Mesothelial cell of epicardium (in vitro differentiated cells): ENCODE measurements at places on chromosomes 11 and 22. TPM values are rescaled to one million over a fixed set of nuclear protein-coding genes. Genes with fewer than 3 reads are reported as not detected.

Gene PLAAT5
- total RNA-seq = 1.9 to 2.2 TPM (median 1.9 TPM) in 3 replicates

Gene TEF
- total RNA-seq = 10.4 to 10.5 TPM (median 10.4 TPM) in 3 replicates

Gene SOX6
- total RNA-seq = 43.7 to 49.0 TPM (median 46.4 TPM) in 3 replicates

GRCh38 chr11:31558001-31558400, 48.4 kb downstream of the ELP4 start:
- DNase-seq = no peak

- no peak for DNase-seq
These were observed 101.8 kb downstream of the LUZP2 start for GRCh38 chr11:24598641-24599040.

DNA sequence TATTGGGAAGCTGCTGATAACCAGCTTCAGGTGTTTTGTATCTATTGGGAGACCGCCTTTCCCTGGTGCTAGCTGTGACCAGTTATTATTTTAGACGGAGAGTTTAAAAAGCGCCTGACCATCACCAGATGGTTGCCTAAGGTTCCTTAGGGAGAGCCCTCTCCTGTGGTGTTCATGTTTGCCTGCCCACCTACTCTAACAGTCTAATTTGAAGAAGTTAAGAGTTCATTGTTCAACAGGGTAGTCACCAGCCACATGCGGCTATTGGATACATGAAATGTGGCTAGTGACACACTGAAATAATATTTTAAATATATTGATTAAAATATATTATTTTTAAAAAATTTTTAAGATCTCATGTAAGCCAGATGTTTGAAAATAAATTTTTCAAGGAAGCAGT, 71.3 kb upstream of the SLN start:
- no peak for DNase-seq

DNA sequence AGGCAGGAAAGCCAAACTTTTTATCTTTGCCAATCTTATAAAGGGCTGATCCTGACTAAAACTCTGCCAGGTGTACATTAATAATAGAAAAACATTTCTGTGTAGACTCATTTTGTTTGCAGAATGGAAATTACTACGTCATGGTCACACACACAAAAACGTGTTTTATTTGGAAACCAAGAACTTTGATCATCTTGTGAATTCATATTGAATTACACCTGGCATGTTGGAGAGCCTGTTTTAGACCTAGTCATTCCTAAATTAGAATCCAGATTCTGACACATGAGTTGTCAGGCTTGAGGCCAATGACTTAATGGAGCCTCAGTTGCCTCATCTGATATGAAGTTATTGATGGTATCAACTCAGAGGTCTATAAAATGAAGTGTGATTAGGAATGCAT, 235.6 kb upstream of the TENM4 start:
- no peak for DNase-seq

GRCh38 chr11:7536100-7536499, 22.3 kb downstream of the PPFIBP2 start:
- no peak for DNase-seq
